ENCODE measurements at places on chromosomes 12 and 14. TPM values are rescaled to one million over a fixed set of nuclear protein-coding genes. Genes with fewer than 3 reads are reported as not detected.

SDS gene
- not detected for total RNA-seq

GUCY2C gene
- total RNA-seq = not detected

CAPZA3 gene
- total RNA-seq = not detected

AJUBA gene
- total RNA-seq = 7.2 TPM

ANO4 gene
- total RNA-seq = not detected
